COR-L47 (cell line): ENCODE measurements at places on chromosomes 12 and 14.

DNA sequence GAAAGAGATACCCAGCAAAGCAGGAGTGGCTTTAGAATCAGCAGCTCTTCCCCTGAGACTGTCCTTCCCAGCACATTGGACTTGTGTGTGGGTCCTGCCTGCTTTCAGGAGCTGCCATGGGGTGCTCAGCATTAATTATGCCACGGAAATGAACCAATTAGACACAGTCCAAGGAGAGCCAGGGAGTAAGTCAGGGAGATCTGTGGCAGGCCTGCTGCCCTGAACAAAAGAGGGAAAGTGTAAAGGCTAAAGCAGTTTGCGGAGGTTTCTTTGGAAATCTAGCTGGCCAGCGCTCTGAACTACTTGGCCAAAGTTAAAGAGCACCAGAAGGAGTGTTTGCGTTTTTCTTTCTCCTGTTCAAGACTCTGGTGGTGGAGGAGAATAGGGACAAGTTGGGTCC, 65.7 kb upstream of the SRSF5 start:
- no peak for DNase-seq

DNA sequence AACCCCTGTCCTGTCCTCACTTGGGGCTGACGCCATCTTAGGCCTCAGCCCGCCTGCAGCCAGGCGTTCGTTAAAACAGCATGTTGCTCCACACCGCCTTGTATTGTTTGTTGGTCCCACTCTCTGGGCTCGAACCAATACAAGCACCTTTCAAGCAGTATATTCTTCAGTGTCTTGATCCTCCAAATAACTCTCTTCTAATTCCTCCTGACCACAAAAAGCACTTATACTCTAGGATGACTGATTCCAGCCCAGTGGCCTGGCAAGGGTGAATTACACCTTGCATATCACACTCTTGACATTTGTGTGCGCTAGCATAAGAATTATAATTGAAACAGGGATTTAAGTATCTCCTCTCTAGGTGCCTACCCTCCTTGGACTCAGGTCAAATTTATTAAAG, 7.1 kb downstream of the CCER1 start:
- no peak for DNase-seq

GRCh38 chr12:90441431-90441830, 513.5 kb downstream of the CCER1 start:
- DNase-seq, result no peak

GRCh38 chr14:75875958-75876357, 105.8 kb downstream of the TGFB3 start:
- no peak for DNase-seq

DNA sequence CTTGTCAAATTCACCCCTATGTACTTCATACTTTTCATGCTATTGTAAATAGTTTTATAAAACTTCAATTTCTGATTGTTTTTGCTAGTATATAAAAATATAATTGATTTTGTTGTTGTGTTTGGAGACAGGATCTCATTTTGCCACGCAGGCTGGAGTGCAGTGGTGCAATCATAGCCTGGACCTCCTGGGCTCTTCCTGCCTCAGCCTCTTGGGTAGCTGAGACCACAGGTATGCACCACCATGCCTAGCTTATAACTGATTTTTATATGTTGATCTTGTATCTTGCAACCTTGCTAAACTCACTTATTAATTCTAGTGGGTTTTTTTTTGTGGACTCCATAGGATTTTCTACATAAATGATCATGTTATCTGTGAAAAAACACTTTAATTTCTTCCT, 23.5 kb downstream of the ATP5MC2 start:
- DNase-seq, result no peak

GRCh38 chr14:54711812-54712464, 145.0 kb downstream of the SAMD4A start:
- DNase-seq, result no peak

DNA sequence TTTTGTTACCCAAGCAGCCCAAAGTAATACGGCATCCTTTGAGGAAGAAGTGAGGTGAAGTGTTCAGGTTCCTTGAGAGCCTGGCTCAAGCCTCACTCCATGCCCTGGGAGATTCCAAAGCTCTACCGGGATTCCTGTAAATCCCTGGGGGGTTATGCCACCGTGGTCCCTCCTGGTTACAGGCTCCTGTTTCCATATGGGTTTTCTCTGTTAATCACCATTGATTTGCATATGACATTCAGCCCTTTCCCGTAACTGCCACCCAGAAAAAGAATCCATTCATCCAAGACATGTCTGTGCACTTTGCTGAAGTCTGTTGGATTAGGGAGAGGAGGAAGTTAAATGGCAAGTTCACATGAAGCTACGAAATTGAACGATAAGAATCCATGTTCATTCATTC, 27.9 kb upstream of the CCDC60 start:
- DNase-seq, result no peak

DNA sequence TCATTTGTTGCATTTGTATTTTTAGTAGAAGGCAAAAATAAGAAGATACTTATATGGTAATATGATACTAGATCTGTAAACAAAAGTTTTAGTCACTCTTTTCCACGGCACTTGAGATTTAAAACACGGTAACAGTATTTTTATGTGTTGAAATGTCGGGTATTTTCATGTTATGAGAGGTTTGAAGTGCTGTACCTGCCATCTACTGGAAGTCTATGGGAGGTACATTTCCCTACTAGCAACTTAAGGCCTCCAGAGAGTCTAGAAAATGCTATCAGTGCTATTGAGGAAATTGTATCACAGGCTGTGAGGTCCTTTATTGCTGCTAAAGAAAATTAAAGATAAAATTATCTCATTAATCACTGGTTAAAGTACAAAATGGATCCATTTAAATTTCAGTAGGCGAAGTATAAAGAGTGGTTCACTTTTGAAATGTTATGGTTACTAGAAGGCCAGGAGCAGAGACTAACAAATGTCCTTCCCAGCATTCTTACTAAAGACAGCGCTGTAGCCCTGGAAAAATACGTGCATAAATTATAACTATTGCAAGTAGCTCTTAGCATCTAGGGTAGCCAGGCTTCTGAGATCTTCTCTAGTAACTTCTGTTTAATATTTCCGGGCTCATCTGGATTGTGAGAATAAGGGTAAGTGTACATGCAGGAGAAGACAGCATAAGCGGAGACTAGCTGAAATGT, 77.6 kb upstream of the PRKD1 start:
- DNase-seq, result peak; percentile 58

DNA sequence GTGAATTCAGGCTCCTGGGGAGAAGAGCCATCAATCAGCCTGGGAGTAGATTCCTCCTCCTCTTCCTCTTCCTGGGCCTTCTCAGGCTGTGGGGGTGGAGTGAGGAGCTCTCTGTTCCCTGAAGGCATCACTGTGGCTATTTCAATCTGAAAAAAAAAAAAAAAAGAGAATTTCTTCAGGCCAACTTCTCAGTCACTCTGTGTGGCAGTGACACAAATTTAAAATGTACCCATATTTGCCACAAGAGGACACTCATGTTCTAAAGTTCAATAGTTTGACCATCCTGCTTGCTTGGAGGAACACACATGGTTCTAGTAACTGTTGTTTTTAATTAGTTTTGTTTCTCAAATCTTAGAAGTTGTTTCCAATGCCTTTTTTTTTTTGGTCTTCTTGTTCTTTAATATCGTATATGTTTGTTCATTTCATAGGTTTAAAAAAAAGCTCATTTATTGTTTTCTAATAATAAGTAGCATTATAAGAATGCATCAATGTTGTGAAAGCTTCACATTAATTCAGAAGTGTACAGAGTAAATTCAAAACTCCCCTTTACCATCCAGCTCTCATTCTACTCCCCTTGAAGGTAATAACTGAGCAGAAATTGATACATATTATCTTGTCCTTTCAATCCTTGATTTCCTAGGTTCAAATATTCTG, 23.3 kb upstream of the CCER1 start:
- no peak for DNase-seq

DNA sequence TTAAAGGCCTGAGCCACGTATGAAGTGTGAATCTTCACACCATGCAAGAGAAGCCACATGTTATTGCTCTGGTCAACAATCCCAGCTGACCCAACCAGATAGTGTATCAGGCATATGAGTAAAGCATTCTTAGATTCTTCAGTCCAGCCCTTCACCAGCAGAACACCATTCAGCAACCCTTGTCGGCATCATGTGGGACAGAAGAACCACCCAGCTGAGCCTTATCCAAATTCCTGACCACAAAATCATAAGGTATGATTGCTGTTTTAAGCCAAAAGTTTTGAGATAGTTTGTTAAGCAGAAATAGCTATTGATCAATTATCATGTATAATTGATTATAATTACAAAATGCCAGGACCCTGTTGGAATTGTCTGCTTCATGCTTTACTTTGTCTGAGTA, 664.9 kb downstream of the VRK1 start:
- no peak for DNase-seq

- DNase-seq, result no peak
Measured at GRCh38 chr12:110743571-110744093, 941 bp upstream of the PPP1CC start.

GRCh38 chr14:58571256-58571655, 66.5 kb upstream of the DACT1 start:
- no peak for DNase-seq

DNA sequence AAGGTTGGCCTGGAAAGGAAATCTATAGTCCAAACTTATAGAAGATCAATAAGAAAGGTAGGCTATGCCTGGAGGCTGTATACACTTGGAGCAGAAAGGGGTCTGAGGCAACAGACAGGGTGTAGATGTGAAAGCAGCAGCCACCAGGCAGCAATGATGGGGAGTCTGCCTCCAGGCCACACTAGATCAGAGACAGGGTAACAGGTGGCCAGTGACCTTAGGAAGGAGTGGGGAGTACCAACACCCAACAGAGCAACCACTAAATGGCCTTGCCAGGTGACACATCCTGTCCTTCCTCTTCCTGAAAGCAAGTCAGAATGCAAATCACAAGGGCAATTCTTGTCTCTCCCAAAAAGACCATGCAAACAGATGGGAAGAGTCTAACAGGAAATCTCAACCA, 46.4 kb upstream of the NID2 start:
- no peak for DNase-seq

- no peak for DNase-seq
Measured at GRCh38 chr14:37196604-37197420, 925 bp upstream of the MIPOL1 start.

DNA sequence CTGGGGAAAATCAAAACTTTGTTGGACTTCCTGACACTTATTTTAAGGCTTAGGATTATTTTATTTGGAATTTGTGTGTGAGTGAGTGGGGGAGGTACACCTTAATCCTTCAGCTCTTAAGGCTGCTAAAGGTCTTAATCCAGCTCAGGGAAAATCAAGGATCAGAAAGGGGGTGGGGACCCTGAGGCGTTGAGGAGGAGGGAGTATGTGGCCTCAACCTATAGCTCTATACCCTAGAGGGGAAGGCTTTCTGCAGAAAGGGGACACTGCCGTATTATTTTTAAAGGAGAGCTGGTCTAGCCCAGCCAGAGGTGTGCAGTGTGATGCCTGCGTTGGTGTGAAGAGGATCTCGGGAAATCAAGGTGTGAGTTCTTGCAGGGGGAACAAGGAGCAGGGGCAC, 20.0 kb downstream of the IRF2BPL start:
- no peak for DNase-seq

DNA sequence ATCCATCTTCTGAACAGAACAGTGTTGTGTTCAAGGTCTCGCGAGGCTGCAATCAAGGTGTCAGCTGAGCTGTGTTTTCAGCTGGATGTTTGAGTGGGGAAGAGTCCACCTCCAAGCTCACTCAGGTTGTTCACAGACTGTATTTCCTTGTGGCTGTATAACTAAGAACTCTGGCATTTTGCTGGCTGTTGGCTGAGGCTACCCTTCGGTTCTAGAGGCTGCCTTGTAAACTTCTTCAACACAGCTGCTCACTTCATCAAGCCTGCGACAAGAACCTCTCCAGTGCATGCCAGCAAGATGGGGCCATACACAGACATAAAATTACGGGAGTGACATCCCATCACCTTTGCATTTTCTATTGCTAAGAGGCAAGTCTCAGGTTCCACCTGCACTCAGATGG, 12.7 kb downstream of the FOS start:
- no peak for DNase-seq

GRCh38 chr14:106613256-106613655, 1086.9 kb downstream of the TMEM121 start:
- DNase-seq, result no peak

DNA sequence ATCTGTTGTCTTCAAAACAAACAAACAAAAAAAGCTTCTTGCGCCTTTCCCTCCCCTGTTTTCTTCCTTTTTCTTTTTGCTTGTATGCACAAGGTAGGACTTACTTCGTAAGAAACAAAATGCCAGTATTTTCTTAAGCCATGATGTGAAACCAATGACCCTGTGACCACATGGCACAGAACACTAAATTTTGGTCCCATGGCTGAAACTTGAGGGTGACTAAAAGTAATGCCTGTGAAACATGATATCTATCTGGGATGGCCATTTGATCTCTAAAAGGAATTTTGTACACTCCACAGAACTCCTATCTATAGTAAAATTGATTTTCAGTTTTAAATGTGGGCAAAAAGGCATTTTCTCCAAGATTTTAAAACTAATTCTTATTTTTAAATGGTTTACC, 63.6 kb downstream of the PAPOLA start:
- DNase-seq, result no peak

DNA sequence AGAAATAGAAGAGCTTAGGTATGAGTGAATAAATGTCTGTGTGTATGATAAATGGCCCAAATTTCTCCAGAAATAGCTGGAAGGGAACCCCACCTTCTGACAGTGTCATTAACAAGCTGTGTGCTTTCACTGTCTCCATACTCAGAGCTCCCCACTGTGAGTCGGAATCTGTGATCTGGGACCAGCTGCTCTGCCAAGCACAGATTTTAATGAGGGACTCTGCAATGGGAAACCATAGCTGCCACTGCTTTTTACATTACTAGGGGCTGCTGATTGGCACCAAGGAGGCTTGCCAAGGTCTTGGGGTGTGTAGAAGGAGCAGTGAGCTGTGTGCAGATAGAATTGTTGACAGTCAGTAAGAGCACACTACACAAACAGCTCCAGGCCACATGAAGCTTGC, 244.2 kb upstream of the CCDC196 start:
- no peak for DNase-seq

DNA sequence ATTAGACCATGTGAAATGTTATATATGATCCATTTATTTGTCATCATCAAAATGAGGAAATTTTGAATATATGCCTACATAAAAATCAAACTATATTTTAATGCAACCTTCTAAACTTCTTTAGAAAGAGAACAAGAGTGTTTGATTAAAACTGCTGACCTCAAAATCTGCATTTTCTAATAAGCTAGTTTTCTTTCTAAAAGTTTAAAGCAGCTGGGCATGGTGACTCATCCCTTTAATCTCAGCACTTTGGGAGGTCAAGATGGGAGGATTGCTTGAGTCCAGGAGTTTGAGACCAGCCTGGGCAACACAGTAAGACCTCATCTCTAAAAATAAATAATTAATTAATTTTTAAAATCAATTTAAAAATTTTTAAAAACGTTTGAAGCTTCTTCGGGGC, 36.2 kb downstream of the GNPTAB start:
- no peak for DNase-seq
